NCI-H345 (cell line): ENCODE measurements at places on chromosomes 5 and 9.

GRCh38 chr5:174314261-174314660 is 268.8 kb downstream of the NSG2 start:
- DNase-seq: no peak

GRCh38 chr9:131080589-131080988 is 15.7 kb upstream of the AIF1L start:
- no peak for DNase-seq

- no peak for DNase-seq
Measured at GRCh38 chr9:84296146-84296843, 44.3 kb downstream of the SLC28A3 start.

GRCh38 chr5:176774216-176775171 is 35.9 kb upstream of the UNC5A start:
- DNase-seq: no peak

- DNase-seq: no peak
Measured at GRCh38 chr5:67896311-67896929, 319.1 kb upstream of the PIK3R1 start.

GRCh38 chr9:74876382-74876949 is 11.3 kb downstream of the TRPM6 start:
- no peak for DNase-seq

DNA sequence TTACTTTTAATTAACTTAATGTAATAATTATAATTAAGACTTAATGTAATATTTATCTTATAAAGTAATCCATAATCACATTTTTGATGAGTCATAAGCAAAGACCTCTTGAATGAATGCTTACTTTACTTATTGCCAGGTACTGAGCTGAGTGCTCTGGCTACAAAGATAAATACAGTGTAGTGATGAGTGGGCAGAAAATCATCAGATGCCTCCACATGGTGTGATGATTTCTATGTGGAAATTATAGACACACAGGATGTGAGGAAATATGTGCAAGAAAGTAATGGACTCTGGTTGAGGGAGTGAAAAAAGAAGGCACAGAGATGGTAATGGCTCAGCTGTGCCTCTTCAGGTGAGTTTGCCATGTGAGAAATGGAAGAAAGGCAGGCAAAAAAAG is 422.6 kb upstream of the CD180 start:
- DNase-seq: no peak

DNA sequence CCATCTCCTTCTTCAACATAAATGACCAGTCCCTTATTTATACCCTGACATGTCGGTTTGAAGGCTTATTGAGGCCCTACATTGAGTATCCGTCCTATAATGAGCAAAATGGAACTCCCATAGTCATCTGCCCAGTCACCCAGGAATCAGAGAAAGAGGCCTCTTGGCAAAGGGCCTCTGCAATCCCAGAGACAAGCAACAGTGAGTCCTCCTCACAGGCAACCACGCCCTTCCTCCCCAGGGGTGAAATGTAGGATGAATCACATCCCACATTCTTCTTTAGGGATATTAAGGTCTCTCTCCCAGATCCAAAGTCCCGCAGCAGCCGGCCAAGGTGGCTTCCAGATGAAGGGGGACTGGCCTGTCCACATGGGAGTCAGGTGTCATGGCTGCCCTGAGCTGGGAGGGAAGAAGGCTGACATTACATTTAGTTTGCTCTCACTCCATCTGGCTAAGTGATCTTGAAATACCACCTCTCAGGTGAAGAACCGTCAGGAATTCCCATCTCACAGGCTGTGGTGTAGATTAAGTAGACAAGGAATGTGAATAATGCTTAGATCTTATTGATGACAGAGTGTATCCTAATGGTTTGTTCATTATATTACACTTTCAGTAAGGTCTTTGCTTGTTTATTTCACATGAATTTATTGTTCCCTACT is 38.2 kb upstream of the BTNL3 start:
- no peak for DNase-seq

DNA sequence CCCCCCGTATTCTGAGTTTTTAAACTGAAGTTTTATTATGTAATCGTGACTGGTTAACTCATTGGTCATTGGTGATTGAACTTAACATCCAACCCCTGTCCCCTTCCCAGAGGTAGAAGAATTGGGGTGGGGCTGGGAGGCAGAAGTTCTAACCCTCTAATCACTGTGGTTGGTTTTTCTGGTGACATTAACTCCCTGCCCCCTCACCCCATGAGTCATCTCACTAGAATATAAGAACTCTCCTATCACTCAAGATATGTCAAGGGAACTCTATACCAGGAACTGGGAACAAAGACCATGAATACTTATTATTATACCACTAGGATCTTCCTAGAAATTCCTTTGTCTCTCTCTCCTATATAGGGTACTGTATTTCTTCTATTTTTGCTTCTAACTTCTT is 52.3 kb upstream of the CAVIN4 start:
- DNase-seq: no peak

- no peak for DNase-seq
Measured at GRCh38 chr5:39671561-39671961, 246.8 kb upstream of the DAB2 start.
